ENCODE measurements at places on chromosomes 5 and 9. TPM values are rescaled to one million over a fixed set of nuclear protein-coding genes. Genes with fewer than 3 reads are reported as not detected.

ST8SIA4 gene
- 38.8 TPM for total RNA-seq

C1QTNF2 gene
- total RNA-seq: 1.7 TPM

IRGM gene
- not detected for total RNA-seq

MYOZ3 gene
- total RNA-seq: 3.9 TPM

FKTN gene
- total RNA-seq: 33.7 TPM

All from temporal lobe (tissue), 4 donors.